ENCODE measurements at places on chromosomes 5 and 9.

DNA sequence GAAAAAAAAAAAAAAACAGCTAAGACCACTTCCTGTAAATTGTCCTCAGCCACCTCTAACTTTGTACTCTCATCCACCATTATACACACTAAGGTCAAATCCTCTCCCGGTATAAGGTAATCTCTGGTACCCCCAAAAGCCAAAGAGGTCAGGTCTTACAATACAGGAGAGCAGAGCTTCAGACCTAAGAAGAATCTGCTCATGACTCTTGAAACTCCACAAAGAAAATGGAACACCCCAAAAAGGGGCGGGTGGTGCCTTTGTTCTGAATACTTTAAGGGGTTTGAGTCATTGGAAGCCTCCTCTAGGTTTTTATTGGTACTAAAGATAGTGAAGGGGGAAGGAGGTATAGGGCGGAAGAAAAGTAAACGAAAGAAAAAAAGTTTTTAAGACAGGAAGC lies 69.8 kb downstream of the COL15A1 start:
- no peak for DNase-seq

GRCh38 chr5:114055318-114056184 lies 306.3 kb upstream of the KCNN2 start:
- DNase-seq, result peak; percentile 11

- DNase-seq, result no peak
These were observed 41.8 kb upstream of the HRH2 start for GRCh38 chr5:175616083-175616482.

DNA sequence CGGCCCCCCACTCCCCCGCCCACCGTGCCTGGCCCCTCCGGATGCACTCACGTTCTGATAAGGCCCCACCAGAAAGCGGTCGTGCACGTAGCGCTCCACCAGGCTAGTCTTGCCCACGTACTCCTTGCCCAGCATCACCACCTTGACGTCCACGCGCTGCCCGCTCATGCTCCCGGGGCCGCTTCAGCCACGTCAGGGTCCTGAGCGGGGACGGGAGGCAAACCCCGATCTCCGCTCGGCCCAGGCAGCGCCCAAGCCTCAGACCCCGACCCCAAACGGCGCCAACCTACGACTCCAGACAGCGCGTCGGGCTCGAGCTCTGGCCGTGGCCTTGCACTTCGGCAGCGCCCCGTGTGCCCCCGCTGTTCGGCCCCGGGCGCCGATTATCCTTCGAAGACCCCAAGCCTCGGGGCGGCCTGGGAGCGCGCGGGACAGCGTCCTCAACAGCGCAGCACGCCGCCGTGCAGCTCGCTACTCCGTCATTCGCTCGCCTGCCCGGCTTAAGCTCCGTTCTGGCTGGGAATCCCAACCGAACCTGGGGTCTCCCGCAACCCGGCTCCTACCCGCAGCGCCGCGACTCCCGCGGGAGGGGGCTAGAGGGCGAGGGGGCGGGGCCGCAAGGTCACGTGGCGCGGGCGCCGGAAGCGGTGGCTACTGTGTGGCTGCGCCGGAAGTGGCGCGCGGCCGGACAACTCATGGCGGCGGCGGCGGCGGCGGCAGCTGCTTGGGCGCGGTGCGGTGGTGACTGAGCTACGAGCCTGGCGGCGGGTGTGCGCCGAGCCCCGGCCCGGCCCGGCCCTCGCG lies at the start of the genes PRELID1 and RAB24:
PRELID1 (plus strand) TSS at position 679 of the 804 bp plus-strand sequence. CDS start 187 bp downstream, outside the sequence.
RAB24 (minus strand) TSS at position 599 of the 804 bp plus-strand sequence; CDS start at position 168, 431 bp downstream.
- DNase-seq, result peak; percentile 40

- no peak for DNase-seq
These were observed 92.5 kb downstream of the SIL1 start for GRCh38 chr5:139105621-139106071.

DNA sequence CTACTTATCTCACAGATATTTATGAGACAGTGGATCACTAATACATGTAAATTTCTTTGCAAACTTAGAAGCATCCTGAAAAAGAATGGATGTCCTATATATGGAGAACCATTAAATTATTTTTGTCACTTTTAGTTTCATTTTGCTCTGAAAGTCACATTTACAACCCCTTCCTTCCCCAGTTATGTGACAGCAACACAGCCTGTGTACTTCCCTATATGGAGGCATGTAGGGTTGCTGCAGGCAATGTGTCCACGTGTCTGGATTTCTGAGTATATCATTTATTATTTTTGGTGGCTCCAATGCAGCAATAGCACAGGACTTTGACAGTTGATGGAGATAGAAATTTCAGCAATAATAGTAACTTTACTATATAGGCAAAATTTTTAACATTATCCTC lies 156.4 kb downstream of the ST8SIA4 start:
- no peak for DNase-seq

DNA sequence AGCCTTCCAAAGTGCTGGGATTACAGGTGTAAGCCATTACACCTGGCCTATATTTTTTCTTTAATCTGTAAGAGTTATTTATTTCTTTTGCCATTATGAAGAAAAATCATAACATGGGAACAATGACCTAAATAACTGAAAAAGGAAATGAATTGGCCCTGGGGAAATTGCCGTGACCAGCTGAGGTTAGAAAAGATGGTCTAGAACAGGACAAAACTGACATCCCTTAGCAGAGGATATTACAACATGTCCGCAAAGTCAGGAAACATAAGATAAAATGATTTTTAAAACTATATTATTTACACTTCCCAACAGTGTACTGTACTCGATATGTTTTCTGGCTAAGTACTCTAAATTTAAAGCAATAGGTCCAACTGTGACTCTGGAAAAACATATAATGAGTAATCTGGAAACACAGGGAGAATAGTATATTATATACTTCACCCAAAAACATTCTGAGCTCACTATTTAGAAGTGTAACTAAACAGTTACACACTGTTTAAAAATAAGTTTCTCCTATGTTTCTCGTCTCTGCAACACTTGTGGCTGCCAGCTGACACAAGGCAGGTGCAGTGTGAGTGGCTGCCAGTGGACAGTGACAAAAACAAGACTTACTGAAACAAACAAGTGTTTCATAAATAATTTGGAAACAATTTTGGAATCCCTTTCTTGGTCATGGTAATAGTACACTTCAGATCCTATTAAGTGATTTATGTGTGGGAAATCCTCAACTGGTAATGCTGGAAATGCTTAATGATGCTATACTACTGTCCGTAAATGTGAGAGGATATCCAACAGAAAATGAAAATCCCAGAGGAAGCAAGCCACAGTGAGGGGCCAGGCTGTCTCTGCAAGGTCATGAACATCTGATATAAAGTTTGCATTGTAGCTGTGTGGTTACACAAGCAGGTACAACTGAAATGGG lies 69.1 kb downstream of the C9orf85 start:
- DNase-seq, result no peak

DNA sequence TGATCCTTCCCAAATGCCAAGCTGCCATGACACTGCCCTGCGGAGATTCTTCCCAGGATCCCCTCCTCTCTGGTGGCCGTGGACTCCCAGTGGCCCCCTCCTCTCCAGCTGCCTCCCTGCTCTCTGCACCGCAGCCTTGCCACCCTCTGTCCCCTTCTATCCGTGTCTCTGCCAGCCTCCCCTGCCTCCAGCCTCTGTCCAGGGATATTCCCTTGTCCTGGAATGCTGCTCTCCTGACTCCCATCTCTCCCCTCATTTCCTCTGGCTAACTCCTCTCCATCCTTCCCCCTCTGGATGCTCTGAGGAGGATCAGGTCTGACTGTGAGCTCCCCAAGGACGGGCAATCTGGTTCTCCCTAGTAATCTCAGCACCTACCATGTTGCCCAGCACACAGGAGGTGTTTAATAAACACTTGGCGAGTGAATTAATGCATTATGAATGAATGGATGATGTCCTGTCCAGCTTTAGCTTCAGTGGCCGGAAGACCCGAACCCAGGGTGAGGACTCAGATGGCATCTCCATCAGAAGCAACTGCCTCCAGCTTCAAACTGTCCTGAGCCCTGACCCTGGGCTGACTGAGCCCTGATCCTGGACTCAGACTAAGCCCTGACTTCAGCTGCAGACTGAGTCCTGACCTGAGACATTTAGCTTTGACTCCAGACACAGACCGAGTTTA lies 7.5 kb upstream of the CRB2 start:
- DNase-seq, result no peak

- no peak for DNase-seq
These were observed 22.0 kb upstream of the PTBP3 start for GRCh38 chr9:112355427-112355897.

DNA sequence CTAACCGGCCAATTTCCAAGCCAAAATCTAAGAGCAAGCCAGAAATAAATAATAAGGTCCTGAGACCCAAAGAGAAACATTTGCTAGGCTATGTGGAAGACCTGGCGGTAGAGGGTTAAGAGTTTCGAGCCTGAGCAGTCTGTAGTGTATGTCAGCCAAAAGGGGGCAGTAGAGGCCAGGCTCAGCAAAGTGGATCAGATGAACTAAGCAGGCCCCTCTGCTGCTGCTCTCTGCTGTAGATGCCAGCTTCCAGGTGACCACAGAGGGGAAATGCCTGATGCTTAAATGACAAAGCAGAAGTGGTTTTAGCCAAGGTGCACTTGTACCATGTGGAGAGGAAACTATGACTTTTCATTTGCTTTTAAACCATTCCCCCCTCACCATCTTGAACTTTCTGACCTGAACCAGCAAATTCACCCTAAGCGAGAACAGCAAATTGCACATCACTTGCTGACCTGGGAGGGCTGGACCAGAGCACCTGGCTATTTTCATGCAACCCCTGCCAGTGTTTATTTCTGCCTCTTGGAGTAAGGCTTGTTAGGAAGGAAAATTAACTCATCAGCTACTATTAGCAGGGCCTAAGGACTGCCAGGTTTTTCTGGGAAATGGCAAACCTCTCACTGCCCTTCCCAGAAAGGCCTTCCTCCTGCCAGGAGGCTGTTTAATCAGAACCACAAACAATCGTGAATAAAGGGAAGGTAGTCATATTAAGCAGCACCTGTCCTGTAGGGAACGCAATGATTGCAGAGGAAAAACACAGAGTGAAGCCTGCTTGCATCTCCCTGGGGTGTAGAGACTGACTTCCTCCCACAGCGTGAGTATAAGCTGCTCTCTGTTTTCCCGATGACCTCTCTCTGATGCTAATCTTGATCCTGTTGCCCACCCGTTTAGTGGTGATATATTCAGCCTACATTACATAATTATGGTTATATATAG lies 818.2 kb downstream of the TLR4 start:
- peak; percentile 12 for DNase-seq

DNA sequence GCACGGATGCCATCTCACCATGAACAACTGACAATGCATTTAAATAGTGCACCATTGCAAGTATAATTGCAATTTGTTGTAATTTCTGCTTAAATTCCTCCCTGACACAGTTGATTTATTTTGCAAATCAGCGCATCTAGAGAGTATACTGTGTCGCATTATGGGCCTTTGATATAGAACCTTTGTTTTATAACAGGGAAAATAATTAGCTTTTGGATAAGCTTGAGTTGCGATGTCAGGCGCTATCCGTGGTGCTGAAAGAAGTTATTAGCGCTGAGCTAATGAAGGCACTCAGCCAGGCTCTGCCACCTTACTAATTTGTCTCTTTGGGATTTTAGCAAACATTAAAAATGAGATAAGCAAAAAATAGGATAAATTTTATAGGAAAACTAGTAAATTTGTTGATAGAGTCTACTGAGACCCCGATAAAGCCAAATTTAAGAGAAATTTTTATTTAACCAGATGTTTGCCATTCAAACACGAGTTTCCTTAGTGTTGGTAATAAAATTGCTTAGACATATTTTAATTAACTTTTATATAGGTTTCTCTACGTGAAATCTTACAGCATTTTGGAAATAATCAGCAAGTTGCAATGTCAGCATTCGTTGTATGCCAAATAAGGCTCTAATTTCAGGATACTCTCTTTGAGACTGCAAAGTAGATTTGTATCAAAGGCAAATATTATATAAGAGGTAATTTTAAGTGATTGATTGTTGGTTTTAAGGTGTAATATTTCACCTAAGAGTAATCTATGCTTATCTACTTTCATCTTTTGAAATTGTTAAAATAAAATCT lies 355.5 kb downstream of the TLR4 start:
- DNase-seq, result no peak

GRCh38 chr5:55897905-55898304 lies 46.7 kb downstream of the IL31RA start:
- DNase-seq, result peak; percentile 84

DNA sequence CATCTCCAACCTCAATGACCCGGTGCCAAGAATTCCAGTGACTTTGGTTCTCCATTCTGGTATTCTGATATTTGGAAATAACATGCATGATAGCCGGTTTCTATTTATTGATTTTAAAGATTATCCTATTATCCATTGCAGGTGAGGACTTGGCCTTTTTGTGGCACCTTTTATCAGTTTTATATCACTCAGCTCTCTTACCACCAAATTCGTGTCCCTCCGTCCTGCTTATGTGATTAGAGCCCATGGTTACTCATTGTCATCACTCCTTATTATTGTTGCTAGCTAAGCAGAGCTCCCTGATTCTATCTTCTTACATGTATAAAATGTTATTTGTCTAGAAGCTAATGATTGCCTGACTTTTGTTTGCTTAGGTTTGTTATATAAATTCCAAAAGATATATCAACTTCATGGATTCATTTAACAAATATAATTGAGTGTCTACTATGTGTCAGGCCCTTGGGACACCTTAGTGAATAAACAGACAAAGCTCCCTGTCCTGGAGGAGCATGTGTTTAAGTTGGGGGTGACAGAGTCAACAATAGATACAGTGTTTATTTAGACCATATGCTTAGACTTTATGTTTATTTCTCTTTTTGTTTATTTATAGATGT lies 138.2 kb downstream of the ADAMTS16 start:
- DNase-seq, result no peak

- peak; percentile 89 for DNase-seq
These were observed 159.9 kb downstream of the FANCC start for GRCh38 chr9:95157481-95158151.

DNA sequence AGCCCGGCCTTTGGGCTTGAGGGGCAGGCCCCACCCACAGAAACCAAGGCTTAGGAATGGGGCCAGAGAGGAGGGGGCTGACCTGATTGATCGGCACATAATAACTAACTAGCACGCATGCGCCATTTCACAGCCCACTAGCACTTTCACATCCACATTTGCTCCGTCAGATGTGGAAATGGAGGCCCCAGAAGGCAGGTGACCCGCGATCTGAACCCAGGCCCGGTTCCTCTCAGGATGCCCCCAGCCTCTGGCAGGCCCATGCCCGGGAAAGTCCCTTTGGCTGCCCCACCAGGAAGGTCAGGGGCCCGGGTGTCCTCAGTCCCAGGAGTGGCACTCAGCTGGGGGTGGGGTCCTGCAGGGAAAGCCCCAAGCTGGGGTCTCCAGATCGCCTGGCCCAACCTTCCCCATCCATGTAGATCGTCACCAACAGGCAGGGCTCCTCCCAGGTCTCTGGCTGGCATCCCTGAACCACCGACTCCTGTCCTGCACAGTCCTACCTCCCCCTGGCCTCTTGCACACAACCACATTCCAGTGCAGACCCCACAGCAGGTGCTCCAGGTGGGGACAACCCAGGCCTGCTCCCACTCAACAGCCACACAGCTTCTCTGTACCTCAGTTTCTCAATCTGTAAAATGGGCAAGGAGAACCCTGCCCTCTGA lies 46.7 kb downstream of the VAV2 start:
- DNase-seq, result no peak

DNA sequence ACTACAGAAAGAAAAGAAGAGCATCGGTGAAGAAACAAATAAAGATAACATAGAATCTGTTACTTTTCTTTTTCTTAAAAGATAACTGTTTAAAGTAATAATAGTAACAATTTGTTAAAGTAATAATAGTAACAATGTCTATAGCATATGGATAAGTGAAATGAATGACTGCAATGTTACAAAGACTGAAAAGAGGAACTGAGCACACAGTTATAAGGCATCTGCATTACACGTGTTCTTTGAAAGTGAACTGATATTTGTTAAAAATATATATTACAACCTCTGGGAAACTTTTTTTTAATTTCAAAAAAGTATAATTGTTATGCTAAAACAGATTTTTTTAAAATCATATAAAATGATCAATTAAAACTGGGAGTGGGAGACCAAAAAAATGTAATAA lies 88.4 kb upstream of the FST start:
- DNase-seq, result no peak

Measured in skeletal muscle cell (primary cell).